ENCODE measurements at places on chromosomes 13 and 19.

- no peak for DNase-seq
These were observed 416.1 kb downstream of the ZNF536 start for GRCh38 chr19:30788105-30788765.

- no peak for DNase-seq
These were observed 1431.0 kb upstream of the ATXN8OS start for GRCh38 chr13:68676513-68677115.

DNA sequence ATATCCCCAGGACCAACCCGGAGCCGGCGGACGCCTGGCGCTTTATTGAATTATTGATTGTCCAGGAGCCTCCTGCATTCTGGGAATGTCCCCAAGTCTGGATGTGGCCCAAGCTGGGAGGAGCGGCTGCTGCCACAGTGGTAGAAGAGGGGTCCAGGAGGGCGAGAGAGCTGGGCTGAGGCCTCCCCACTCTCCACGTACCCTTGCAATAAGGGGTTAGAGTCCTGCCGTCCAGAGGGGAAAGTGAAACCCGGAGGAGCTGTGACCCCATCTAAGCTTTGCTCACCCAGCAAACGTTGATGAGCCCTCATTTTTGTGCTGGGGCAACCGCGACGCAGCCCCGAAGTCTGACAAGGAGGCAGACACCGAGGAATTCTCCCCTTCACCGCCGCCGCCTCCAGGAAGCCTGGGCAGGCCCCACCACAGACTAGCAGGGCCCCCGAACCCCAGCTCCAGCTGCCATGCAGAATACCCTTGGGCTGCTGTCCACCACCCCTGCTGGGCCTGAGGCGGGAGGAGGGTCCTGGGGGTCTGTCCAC, 1.4 kb upstream of the C2CD4C start:
- no peak for DNase-seq

DNA sequence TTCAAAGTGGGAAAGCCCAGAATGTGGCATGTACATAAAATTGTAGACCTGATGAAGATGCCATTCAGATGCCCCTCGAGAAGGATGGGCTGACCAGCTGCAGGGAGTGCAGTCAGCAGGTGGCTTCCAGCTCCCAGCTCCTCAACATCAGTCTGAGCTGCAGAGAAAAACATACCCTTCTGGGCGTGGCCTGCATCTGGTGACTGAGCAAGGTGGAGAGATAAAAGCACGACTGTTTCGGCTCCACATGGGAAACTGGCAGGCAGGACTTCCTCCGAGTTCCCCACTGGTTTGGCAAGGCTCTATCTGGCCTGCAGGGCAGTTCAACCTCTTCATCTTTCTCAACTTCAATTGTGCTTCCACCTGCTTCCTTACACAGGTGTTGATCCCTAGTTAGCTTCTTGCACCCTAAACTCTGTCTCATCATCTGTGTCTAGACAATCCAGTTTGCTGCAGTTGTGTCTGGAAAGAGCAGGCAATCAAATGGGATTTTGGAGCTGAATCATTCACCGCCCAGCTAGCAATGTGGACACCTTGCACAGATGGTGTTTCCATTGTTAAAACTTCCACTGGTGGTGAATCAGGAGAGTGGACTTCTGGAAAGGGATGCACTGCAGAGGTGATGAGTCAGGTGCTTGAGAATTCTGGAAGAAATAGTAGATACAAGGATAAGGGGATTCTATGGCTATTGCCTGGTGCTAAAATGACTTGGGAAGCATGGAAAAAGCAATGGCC, 56.8 kb downstream of the POLR1D start:
- no peak for DNase-seq

DNA sequence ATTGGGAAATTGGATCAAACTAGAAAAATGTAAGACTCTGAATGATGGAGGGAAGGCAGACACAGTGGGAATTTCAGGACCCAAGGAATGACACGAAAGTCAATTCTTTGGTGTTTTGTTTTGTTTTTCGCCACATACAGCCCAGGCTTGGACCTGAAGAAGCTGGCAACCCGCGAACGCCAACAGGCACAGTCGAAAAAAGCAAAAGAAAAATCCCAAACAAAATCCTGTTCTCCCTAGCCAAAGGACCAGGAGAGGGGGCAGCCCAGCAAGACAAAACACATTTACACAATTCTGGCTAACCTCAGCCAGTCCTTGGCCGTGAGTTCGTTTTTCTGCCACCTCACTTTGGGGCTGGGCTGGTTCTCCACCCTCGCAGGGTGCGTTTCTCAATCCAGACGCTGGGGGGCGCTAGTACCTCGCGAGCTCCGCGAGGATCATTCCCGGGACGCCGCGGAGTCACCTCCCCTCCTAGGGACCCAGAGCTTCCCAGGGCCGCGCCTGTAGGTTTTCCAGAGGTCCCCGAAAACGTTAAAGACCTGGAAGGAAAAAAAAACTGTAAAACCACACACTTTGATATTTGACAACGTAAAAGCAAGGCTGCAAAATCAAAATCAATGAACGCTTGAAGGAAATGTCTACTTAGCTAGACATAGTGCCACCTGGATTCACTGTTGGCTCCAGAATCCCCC, 34.9 kb upstream of the TPM4 start:
- peak; percentile 75 for DNase-seq

DNA sequence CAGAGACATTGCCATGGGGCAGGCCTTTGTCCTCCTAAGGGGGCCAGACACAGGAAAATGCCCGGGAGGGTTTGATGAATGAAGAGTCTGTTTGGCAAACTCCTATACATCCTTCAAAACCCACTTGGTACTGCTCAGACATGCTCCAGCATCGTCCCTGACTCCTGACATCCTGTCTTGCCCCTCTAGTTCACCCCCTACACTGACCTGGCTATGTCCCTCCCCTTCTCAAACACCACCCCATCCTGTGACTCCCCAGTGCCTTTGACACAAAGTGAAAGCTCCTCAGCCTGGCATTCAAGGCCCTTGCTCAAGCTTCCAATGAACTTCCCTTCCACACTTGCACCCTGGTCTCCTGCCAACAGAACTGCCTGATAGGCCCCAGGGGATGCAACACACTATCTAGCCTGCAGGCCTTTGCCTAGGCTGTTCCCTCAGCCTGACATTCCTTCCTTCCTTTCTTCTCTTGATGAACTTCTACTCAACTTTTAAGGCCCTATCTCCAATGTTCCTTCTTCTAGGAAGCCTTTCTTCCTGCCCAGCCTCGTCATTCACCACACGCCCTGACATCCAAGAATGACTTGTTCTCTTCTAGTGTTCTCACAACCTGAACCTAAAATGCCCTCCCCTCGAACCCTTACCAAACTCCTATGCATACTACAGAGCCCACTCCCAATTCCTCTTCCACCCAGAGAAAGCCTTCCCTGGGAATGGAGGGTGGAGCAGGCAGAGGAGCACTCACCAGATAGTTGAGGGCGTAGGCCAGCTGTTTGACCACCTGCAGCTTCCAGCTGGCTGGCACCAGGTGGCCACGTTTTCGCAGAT, 12.4 kb downstream of the JAK3 start:
- DNase-seq: no peak

GRCh38 chr13:87792878-87793277, 121.7 kb downstream of the SLITRK5 start:
- DNase-seq: no peak

DNA sequence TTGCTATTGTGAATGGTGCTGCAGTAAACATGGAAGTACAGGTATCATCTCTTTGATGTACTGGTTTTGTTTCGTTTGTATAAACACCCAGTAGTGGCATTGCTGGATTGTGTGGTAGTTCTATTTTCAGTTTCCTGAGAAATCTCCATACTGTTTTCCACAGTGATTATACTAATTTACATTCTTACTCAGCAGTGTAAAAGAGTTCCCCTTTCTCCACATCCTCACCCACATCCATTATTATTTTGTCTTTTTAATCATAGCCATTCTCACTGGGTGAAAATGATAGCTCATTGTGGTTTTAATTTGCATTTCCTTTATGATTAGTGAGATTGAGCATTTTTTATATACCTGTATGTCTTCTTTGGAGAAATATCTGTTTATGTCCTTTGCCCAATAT, 62.3 kb upstream of the PARP4 start:
- DNase-seq: no peak

- DNase-seq: no peak
These were observed 32.5 kb downstream of the MARK4 start for GRCh38 chr19:45283443-45284033.

- no peak for DNase-seq
These were observed 10.3 kb downstream of the SCEL start for GRCh38 chr13:77545626-77546412.

- DNase-seq: no peak
These were observed 8.9 kb upstream of the ZNF527 start for GRCh38 chr19:37361994-37362393.

- peak; percentile 76 for DNase-seq
These were observed 3.2 kb downstream of the KLF16 start for GRCh38 chr19:1860042-1860775.

DNA sequence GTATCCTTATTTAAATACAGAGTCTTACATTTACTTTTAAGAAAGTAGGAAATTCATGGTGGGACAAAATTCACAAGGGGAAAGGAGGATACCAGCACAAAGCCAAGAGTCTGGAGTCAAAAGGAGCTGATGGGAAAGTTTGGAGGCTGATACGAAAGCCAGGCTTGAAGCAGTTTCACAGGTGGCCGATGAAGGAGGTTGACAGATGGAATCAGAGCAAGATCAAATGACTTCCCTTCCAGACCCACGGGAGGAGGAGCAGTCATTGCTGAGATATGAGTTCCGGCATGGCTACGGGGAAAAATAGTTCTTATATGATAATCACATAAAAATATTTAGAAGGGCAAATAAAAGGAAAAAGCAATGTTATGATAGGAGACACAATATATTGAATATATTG, 65.0 kb downstream of the DGKH start:
- no peak for DNase-seq

DNA sequence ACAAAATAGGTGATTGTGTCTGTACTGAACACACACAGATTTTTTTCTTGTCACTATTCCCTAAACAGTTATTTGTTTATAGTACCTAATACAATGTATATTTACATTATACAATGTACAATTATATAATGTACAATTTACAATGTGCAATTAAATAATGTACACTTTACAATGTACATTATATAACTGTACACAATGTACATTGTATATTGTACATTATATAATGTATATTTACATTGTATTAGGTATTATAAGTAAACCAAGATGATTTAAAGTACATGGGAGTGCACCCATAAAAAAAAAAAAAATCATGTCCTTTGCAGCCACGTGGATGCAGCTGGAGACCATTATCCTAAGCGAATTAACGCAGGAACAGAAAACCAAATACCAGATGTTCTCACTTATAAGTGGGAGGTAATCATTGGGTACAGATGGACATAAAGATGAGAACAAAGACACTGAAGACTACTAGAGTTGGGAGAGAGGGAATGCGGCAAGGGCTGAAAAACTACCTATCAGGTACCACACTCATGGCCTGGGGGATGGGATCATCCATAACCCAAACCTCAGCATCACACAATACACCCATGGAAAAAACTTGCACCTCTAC, 68.1 kb downstream of the ABCC4 start:
- DNase-seq: no peak

- DNase-seq: no peak
These were observed 314.1 kb downstream of the ZNF536 start for GRCh38 chr19:30686176-30686820.

- DNase-seq: no peak
These were observed 48.6 kb upstream of the WASF3 start for GRCh38 chr13:26508885-26509284.

DNA sequence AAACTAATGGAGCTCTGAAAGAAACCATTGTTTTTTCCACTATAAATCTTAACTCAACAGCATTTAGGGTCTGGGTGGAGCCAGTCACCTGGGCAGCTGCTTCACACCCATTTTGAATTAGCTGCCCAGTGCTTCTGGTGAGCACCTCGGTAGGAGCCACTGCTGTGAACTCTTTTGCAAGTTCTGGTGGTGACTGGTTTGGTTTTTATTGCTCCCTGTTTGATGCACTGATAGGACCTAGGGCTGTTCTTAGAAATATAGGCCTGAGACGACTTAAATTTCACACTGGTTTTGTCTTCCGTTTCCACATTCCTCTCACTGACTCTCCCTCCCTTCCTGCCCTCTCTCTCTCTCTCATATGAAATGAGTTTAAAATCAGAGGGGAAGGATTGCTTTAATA, 103.9 kb downstream of the GGACT start:
- DNase-seq: peak; percentile 12

GRCh38 chr13:87122551-87122950, 548.6 kb upstream of the SLITRK5 start:
- no peak for DNase-seq

DNA sequence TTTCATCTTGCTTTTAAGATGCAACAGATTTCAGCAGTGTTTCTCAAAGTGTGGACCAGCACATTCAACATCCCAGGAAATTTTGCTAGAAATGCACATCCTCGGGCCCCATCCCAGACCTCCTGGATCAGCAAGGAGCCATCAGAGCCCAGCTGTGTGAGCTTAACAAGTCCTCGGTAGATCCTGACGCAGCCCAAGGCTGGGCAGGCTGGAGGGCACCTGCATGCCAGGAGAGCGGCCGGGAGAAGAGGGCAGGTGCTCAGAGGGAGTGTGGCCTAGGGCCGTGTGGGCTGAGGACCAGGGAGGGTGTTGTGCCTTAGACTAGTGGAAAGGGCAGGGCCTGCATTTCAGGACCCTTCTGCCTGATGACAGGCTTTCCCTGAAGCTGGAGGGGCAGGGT, 2.2 kb upstream of the MCF2L start:
- DNase-seq: no peak

- no peak for DNase-seq
These were observed 11.5 kb upstream of the CCNE1 start for GRCh38 chr19:29800100-29800825.

GRCh38 chr13:45932676-45933075, 81.1 kb upstream of the SIAH3 start:
- no peak for DNase-seq

DNA sequence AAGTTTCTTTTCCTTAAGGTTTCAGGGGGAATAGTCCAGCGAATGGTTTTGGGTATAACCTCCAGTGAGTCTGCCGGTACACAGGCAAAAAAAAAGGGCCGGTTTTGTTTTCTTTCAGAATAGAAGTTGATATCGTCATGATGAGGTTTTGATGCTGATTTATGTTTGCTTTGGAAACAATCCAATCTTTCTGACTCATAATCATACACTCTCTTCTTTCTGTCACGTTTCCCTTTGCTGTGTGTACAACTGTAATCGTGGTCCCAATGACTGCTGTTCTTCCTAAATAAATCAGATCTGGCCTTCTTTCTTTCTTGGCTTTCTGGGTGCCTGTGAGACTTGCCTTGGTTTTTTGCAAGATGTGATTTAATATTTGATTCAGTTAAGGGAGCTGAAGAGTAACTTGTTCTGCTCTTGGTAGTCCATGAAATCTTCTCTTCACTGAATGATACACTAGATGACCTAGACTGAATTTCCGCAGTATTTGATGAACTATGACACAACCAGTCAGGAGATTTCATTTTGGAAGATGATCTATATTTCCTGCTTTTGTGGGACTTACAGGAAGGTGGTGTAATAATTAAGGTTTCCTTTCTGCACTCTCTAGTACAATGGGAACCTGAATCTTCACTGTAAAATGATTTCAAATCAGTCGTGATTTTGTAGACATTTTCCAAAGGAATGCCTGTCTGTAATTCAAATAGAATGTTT, 34.9 kb upstream of the METTL21C start:
- no peak for DNase-seq

- no peak for DNase-seq
These were observed 977.6 kb downstream of the SLITRK5 start for GRCh38 chr13:88648598-88649373.

Data from CD4-positive, alpha-beta T cell treated with Interleukin-15 for 4 hours (primary cell).